Fibroblast of the conjunctiva (primary cell): ENCODE measurements at places on chromosomes 4 and X.

DNA sequence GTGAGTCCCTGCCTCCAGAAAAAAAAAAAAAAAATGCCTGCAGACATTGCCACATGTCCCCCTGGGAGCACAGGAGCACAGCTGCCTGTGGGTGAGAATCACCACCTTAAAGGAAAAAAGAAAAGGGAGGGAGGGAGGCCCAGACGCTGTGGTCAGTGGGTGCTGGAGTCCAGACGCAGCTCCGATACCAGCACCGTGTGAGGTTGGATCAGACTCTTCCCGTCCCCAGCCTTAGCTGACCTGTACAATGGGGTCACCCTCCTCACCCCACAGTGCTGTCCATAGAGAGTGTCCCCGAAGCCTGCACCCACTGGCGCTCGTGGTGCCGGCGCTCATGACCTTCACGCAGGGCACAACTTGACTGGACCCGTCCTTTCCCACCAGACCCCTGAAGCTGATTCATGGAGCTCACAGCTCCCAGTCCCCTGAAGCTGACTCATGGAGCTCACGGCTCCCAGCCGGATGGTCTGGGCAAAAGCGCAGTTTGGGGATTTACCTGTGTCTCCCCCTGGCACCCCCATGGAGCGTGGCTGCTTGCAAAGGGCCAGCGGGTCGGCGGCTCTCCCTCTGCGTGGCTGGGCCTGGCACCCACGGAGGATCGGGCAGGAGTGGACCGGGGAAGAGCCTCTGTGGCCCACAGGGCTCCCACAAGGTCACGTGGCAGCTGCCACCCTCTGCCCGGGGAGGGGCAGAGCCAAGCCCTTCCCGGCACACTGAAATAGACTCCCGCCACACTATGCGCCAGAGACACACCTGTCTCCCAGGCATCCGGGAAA, 31.4 kb downstream of the ABLIM2 start:
- no peak for DNase-seq

DNA sequence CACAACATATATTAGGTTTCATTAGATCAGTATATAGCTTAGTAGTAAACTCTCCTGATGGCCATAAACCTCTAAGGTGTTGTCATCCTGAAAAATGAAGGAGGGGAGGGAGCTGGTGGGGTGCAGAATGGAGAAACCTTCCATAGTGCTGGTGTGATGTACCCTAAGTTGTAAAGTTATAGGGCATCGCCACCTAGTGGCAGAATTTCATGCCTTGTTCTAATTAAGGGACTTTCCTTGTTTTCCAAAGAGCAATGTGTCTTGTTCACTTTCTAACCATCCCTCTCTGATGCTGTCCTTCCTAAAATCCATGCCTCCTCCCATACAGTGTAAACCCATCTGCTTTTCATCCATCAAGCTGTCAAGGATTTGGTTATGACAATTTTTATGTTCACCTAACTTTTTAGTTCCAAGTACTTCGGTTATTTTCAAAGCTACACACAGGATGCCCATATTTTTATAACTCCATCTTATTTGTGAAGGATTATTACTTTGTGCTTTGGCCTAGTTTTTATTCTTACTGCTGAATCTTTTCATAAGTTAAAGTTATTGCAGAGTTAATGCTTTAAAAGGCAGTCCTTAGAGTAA, 4.5 kb downstream of the NBDY start:
- no peak for DNase-seq

GRCh38 chr4:183403486-183403885, 41.0 kb upstream of the CDKN2AIP start:
- no peak for DNase-seq

GRCh38 chrX:38975368-38975942, 174.2 kb downstream of the MID1IP1 start:
- no peak for DNase-seq

DNA sequence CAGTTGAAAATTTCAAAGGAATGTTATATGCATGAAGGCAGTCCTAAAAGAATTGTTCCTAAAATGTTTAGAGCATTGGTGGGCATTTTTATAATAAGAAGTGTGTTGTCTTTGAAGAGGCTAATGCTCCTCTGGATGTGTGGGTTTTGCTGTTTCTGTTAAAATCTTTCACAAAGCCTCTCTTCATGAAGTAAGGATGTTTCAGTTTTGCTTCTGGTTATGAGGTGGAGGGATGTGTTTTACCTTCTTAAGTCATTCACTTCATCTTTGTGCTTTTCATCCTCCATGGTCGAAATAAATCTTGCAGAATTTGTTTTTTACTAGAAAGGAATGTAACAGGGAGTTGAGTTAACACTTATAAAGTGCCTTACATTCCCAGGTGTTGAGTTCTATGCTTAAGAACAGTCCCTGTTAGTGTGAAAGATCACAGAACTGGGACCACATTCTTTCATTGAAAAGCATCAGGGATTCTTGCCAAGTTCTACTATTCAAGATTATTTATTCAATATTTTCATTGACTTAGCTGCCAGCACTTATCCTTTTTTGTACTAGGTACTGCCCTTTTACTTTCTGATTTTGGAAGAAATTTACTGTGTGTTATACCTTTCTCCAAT, 21.1 kb downstream of the FHIP1A start:
- DNase-seq: no peak

DNA sequence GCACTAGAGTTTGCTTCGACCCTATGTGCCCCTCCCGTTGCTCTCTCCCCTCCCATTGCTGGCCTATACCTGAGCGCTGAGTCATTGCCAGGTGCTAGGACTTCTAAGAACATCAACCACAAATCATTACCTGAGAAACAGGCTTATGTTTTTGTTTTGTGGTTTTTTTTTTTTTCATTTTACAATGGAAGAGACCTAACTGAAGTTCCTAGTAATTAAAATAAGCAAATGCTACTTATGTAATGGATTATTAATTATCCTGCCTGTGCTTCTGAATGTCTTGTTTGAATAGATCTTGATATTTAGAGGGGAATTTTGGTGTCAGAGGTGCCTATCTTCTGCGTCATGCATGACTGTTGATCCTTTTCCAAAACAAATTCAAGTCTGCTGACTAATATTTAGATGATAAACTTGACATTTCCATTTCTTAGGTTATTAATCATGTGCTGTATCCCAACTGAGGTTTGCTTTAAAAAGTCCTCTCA, 275.4 kb upstream of the CPEB2 start:
- DNase-seq: no peak

DNA sequence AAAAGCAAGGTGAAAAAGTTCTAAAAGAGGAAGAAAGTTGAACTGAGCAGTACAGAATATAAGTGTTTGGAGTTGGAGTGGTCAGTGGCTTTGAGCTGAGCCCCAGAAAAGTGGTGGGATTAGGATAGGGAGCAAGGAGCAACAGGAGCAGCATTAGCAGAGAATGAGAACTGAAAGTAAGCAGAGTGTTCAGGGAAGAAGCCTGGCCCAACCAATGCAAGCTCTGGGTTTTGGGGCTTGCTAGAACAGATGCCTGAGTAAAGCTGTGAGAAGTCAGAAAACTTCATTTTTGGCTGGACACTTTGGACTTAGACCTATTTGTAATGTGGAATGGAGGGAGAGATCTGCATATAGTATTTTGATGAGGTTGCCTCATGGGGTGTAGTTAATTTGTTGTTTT, 17.8 kb downstream of the JADE1 start:
- DNase-seq: no peak

GRCh38 chr4:163284304-163284703, 48.1 kb downstream of the NPY1R start:
- no peak for DNase-seq
